ENCODE measurements at places on chromosomes 7 and 10.

- DNase-seq = no peak
These were observed 6.6 kb downstream of the TTYH3 start for GRCh38 chr7:2638224-2638991.

GRCh38 chr7:139744768-139745677 is 32.8 kb downstream of the HIPK2 start:
- DNase-seq = no peak

DNA sequence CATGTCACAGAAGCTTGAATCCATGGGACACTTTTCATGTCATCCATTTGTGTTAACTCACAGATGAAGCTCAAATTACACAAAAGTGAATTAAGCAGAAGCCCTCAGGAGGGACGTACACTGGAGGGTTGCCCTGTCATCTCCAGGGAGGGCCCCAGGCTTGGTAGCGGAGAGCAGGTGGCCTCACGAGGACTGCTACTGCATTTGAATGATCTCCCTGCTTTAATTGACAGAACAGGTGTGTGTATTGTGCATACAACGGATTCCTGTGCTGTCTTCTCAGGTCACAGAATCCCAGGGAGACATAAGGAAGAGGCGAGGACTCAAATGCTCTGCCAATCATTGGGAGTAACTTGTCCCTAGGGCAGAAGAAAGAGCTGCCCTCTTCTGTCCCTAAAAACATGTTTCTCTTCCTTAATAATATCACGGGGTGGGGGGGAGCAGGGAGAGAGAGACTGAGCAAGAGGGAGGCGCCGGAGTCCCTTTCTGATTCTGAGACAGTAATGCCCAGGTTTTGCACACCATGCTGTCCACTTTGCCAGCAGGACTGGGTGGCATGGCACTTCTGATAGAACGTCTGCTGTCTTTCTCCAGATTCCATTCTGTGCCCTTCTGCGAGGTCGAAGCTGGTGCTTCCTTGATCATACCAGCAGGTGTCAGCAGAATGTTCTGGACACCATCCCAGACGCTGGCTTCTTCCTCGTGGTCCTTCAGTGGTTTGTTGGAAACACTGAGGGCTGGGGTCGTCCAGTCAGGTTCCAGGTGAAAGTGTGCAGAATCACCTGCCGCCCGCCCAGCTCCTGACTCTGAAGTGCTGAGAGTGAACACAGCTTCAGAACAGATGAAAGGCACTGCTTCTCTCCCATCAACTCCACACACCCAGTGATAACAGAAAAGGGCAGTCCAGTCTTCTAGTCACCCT is 26.2 kb upstream of the RASGEF1A start:
- peak; percentile 67 for DNase-seq

GRCh38 chr10:60291344-60291930 is 98.2 kb downstream of the ANK3 start:
- no peak for DNase-seq

- DNase-seq = no peak
These were observed 36.8 kb downstream of the CUX1 start for GRCh38 chr7:101854084-101854865.

DNA sequence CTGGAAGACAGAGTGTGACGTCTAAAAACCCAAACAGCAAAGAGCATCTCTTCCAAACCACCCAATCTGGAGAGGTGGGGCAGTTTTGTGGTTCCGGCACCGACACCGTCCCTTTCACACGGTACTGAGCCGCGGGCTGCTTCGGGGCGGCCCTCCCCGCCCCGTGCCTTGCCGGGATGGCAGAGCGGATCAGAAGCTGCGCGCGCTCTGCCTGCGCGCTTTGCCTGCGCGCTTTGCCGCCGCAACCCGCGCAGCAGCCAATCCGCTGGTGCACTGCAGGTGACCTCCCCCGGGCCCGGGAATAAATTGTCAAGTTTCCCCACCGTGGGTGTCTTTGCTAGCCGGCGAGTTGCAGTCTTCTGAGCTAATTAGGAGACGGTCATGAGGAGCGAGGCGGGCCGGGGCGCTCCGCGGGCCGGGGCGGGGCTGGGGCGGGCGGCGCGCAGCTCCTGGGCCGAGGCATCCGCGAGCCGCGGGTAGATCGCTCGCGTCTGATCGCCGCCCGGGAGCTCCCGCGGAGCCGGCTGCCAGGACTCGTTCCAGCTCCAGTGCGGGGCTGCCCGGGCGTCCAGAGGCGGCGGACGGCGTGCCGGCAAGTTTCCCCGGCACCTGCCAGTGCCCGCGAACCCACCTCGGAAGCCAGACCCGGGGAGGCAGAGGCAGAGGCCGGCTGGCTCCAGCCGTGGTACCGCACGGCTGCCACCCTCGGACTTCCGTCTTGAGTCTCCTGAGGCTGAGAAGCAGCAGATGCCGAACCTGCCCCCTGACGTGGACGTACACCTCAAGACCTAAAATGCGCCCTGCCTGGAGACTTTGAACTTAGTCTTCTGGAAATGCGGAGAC is 536.0 kb upstream of the GALNT17 start:
- DNase-seq = peak; percentile 18

DNA sequence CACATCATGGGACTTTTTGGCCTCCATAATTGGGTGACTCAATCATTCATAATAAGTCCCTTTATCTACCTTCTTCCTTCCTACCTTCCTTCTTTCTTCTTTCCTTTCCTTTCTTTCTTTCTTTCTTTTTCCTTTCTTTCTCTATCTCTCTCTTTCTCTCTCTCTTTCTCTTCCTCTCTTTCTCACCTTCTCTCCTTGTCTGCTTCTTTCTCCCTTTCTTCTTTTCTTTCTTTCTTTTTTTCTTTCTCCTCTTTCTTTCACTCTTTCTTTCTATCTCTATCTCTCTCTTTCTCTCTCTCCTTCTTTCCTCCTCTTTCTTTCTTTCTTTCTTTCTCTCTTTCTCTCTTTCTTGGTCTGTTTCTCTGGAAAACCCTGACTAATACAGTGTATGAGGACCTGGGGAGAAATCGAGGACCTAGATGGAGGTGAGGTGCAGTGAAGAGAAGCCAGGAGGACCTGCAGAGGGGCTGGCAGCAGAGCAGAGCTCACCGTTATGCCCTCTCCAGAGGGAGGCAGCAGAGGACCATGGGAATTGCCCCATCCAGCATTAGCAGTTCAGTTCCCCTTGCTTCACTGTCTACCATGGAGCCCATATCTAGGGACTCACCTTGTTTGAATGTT is 52.7 kb upstream of the BTRC start:
- no peak for DNase-seq

GRCh38 chr10:79244841-79245504 is 102.3 kb upstream of the PPIF start:
- DNase-seq = peak; percentile 84

- DNase-seq = peak; percentile 13
These were observed 169.9 kb downstream of the RNF133 start for GRCh38 chr7:122528879-122529481.

- no peak for DNase-seq
These were observed 527.3 kb downstream of the ZNF33B start for GRCh38 chr10:42111076-42111475.

DNA sequence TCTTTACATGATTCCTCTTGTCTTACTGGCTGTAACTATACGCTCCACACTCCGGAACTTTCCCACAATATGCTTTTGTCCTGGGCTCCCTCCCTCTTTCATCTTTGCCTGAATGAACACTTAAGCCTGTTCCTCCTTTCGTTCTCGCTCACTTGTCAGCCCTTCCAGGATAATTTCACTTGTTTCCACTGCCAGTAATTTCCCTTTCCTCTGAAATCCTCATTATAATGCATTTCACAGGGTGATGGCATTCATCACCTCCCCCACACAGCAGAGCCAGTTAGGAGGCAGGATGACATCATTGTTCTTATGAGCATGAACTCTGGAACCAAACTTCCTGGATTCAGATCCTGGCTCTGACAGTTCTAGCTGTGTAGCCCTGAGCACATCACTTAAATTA is 372.6 kb downstream of the GPR158 start:
- no peak for DNase-seq

All from B cell (primary cell).